Stimulated activated CD8-positive, alpha-beta memory T cell treated with anti-CD3 and anti-CD28 coated beads, Interleukin-4, amount 100 ng/mL, for 1 hour (primary cell): ENCODE measurements at places on chromosomes 13 and 19.

DNA sequence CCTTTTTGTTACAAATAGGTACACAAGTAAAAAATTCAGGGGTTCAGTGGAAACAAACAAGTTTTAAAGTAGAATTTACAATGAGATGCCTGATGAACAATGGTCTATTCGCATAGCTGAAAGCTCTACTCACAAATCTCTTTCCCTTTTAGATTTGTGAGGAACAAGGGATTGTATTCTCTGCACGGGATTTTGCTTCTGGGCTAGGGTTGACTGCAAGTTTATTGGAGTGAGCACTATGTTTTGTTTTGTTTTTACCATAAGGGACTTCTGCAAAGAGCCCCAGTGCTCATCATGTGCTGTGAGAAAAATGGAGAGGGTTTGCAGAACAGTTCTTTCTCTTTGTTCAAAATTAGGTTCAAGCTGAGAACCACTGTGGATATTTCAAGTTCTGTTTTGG is 160.5 kb downstream of the DLEU7 start:
- no peak for DNase-seq

DNA sequence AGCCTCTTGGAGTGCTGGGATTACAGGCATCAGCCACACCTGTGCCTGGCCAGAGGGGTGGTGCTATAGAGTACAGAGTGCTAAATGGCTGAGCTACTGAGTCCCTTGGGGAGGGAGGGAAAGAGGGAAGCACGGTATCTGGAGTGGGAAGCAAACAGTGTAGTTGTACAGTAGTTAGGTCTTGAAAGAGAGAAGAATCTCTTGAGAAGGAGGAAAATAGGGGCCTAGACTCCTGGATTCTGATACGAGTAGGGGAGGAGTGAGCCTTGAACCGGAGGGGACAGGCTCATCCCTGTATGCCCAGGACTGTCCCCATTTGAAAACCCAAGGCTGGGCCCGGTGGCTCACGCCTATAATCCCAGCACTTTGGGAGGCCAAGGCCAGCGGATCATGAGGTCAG is 5.1 kb downstream of the MYADM start:
- no peak for DNase-seq

GRCh38 chr13:33953781-33954180 is 135.8 kb downstream of the RFC3 start:
- no peak for DNase-seq

GRCh38 chr13:44013758-44014291 is 134.1 kb downstream of the LACC1 start:
- no peak for DNase-seq

DNA sequence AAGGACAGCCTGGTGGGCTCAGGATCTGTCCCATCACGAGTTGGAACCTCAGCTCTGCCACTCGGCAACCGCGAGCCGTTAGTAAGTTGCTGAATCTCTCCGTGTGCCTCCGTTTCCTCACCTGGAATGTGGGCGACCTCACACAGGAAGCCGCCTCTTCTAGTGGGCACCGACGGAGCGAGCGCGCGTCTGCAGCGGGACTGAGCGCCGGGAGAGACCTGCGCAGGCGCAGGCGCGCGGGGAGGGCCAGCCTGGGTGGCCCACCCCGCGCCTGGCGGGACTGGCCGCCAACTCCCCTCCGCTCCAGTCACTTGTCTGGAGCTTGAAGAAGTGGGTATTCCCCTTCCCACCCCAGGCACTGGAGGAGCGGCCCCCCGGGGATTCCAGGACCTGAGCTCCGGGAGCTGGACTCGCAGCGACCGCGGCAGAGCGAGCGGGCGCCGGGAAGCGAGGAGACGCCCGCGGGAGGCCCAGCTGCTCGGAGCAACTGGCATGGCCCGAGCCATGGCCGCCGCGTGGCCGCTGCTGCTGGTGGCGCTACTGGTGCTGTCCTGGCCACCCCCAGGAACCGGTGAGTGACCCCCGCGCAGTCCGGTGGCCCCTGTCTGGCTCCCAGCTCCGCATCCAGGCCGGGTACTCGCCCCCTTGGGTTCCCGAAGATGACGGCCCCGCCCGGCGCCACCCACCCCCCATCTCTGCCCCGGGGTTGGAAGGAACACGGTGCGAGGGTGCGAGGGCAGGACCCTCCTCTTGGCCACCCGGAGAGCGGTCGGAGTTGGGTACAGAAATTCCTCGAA is at the start of gene PVR:
Gene PVR, plus strand, starts transcription at position 306 of the 797 bp plus-strand sequence. Its CDS starts 187 bp downstream, at position 493.
- no peak for DNase-seq

DNA sequence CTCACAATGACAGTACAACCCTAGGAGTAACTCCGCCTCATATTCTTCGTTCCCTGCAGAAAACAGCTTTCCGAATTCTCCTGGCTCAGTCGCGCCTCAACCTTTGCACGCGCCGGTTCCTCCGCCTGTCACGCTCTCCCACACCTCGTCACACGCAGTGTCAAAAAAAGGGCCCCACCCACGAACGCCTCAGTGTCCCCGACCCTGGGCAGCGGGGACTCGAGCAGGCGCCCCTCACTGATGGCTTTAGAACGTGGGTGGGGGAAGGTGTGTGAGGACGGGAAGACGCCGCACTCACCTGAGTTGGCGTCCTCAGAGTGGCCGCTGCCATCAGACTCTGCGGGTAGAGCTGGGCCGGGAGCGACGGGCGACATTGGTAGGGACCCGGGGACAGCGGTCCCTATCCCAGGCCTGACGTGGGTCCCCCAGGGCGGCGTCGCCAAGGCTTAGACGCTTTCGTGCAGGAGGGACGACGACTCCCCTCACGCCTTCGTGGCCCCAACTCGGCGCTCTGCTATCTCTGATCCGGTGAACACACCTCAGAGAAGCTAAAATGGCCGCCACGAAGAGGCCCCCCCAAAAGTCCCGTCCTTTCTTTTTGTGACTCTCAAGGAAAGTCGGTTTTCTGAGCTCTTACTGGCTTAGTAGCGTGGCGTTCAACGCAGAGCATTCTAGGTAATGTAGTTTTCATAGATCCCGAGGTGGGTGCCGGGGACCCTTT is at the start of gene ZNF154:
Gene ZNF154, minus strand, starts transcription at position 564 of the 721 bp plus-strand sequence. Its CDS starts 233 bp downstream, at position 331.
- peak; percentile 2 for DNase-seq

DNA sequence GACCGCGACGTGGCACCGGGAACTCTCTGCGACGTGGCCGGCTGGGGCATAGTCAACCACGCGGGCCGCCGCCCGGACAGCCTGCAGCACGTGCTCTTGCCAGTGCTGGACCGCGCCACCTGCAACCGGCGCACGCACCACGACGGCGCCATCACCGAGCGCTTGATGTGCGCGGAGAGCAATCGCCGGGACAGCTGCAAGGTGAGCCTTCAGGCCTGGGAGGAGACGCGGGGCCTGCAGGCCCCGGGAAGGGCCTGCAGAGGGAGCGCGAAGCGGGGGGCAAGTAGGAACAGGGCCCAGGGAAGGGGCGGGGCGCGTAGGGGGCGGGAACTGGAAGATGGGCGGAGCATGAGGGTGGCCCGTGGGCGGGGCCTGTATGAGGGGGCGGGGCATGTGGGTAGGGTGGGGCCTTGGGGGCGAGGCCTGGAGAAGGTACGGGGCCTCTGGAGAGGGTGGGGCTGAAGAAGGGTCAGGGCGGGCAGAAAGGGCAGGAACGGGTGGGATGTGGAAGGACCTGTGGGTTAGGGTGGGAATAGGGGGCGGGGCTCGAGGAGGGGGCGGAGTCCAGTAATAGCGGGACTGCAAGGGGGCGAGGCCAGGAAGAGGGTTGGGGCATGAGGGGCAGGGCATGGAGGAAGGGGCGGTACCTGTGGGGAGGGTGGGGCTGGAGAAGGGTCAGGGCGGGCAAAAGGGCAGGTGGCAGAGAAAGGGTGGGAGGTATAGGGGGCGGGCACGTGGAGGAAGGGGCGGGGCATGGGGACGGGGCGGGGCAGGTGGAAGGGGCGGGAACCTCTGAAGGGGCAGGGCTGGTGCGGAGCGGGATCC is 2.5 kb downstream of the CFD start:
- no peak for DNase-seq

DNA sequence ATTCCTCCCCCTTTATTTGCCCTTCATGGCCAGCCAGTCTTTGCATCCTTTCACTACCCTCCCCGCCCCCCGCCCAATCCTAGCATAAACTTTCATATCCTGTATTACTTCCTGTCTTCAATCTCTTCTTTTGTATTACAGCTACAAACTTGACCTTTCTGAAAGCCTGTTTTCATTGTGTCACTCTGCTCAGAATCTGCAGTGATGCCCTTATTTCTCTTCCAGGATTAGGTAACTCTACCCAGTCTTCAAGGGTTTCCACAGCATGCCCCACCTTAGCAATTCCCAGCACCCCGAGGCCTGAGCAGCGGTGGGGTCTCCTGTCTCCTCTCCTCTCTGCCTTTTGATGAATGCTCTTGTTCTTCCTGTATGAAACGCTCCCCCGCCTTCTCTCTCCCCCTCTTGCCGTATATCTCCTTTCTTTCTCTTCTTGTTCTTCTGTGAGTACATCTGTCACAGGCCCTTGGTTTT is 145.6 kb downstream of the SHISA2 start:
- DNase-seq, result no peak

GRCh38 chr13:113859311-113860050 is 4.4 kb downstream of the GAS6 start:
- DNase-seq, result no peak

DNA sequence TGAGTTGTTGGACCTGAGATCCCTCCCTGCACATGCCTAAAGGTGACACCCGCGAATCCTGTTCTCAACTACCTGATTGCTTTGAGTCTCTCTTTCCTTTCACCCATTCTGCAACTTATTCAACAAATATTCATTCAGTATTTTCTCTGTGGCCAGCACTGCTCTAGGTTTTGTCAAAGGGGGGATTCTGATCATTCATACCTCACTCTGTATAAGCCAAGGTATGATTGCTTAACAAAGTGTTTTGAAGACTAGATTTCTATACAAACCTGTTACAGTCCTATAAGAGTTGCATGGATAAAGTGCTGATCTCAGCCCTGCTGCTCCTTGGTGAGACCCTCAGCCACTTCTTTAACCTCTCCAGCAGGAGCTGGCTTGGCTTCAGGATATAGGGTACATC is 409.7 kb downstream of the KCNRG start:
- DNase-seq, result no peak

- DNase-seq, result no peak
Measured at GRCh38 chr13:53180684-53181083, 152.1 kb downstream of the OLFM4 start.

DNA sequence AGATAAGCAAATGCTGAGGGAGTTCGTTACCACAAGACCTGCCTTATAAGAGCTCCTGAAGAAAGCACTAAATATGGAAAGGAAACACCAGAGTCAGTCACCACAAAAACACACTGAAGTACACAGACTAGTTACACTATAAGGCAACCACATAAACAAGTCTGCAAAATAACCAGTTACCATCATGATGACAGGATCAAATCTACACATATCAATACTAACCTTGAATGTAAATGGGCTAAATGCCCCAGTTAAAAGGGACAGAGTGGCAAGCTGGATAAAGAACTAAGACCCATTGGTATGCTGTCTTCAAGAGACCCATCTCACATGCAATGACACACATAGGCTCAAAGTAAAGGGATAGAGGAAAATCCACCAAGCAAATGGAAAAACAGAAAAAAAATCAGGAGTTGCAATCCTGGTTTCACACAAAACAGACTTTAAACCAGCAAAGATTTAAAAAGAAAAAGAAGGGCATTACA is 26.6 kb downstream of the CCDC122 start:
- DNase-seq, result no peak

- no peak for DNase-seq
Measured at GRCh38 chr13:91359111-91359510, 11.6 kb downstream of the MIR17HG start.
